ENCODE measurements at places on chromosomes 3 and 15. TPM values are rescaled to one million over a fixed set of nuclear protein-coding genes. Genes with fewer than 3 reads are reported as not detected.

Gene ALDH1A2
- total RNA-seq, result 3.7 TPM

Gene OCA2
- 4.0 TPM for total RNA-seq

DNA sequence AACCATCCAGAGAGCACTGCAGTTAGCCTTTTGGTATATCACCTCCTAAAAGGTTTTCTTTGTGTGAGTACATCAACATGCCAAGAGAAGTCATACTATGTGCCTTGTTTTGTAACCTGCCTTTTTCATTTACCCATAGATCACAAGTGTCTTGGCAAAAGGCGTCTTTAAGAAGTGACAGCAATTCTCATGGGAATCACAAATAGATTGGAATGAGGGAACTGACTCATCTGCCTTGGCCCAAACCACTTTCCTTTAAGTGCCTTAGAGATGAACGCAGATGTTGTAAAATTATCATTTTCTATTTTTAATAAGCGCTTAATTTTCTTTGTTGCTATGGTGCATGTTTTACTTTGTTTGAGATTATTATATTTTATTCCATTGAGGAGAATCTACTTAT, 20.7 kb upstream of the POMGNT2 start:
- DNase-seq, result no peak

DNA sequence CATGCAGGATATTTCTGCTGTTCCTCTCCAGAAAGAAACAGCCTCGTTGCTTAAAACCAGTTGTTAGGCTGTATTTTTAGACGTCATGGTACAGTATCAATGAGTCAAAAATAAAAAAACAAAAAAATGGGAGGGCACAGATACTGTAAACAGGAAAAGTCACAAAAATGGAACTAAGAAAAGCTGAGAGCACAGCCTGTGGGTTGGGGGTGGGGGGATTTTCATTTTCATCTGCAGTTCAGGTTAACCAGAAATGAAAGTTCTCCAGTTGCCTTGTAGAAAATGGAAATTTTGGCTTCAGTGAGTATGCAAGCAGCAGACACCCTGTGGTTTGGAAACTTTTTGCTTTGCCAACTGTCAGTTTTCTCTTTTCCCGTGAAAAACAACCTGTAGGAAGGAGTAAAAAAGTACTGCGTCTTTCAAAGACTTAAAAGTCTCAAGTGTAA, 59.0 kb downstream of the FRMD4B start:
- DNase-seq, result no peak

- no peak for DNase-seq
Observed at GRCh38 chr15:66764072-66764786, 62.2 kb downstream of the SMAD6 start.

GRCh38 chr3:160052385-160053047, 63.9 kb downstream of the IL12A start:
- no peak for DNase-seq

GRCh38 chr15:36911322-36911944, 188.9 kb downstream of the MEIS2 start:
- DNase-seq, result no peak

DNA sequence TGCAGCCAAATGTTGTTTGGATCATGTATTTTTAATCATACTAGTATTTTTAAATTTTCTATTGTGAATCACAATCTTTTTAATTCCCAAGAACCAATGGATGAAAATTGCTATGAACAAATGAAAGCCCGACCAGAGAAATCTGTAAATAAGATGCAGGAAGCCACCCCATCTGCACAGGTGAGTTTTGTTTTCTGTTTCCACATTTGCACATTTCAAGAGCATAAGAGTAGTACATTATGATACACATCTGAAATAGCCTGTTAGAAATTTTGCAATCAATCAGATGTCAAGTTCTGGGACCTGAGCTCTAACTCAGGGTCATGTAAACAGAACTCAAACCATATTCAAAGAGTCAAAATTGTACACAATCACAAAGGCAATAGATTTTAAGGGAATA, 26.5 kb downstream of the TRAT1 start:
- no peak for DNase-seq

- no peak for DNase-seq
Observed at GRCh38 chr3:163504974-163505373, 1573.3 kb downstream of the SI start.
